ENCODE measurements at places on chromosomes 2 and 18.

- no peak for DNase-seq
Observed at GRCh38 chr2:238483656-238484055, 56.9 kb downstream of the ASB1 start.

GRCh38 chr18:75344161-75344560, 83.3 kb downstream of the SMIM21 start:
- no peak for DNase-seq

DNA sequence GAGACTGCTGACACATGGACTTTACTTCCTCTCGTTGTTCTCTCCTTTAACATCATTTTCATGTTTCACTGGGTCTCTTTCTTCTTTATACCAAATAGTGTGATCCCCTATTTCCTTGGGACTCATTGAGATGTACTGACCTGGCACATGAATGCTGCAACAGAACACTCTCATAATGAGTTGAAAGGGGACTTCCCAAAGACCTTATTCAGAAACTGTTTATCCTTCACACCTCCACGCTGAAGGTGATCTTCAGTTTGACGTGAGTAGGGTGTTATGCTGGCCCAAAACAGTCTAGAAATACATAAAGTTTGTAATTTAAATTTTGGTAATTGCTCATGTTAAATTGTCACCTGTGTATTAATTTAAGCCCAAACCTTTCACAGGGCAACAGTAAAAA, 1096.8 kb upstream of the GYPC start:
- no peak for DNase-seq

DNA sequence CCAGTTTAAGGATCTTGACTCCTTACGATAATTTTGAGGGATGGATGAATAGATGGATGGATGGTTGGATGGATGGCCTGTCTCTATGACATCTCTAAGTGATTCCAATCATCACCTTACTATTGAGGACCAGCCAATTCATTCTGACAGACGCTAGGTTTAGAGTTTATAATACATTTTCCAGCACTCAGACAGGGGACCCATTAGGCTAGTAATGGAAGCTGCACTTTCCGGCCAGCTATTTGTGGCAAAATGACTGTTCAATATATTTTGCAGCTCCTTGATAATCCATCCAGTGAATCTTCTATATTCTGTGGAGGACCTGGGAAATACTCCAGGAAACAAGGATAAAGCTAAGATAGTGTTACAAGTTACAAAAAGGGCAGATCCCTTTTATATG, 262.9 kb downstream of the TDRD15 start:
- no peak for DNase-seq

GRCh38 chr2:167380094-167380493, 491.8 kb downstream of the XIRP2 start:
- DNase-seq, result no peak

GRCh38 chr2:173086518-173087213, 11.0 kb downstream of the MAP3K20 start:
- no peak for DNase-seq

- no peak for DNase-seq
Observed at GRCh38 chr2:33785201-33786106, 186.4 kb upstream of the FAM98A start.

DNA sequence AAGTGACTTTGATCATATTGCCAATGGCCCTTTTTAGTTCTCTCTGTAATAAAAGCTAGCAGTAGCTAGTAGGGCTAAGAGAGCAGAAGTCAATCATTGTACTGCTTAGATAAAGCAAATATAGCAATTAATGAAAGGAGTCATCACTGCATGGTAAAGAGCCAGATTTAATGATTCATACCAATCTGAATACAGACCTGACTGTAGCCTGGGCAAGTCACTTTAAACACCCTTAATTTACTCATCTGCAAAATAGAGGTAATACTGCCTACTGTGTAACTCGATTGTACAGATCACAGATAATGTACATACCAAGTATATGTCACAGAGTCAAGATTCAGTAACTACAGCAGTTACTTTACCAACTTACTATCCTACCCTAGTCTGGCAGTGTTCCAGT, 63.6 kb downstream of the ASXL2 start:
- no peak for DNase-seq

GRCh38 chr2:41853427-41854191, 194.2 kb upstream of the PKDCC start:
- DNase-seq, result peak; percentile 44

GRCh38 chr2:84823788-84824187, 57.1 kb downstream of the TRABD2A start:
- DNase-seq, result no peak

- DNase-seq, result no peak
Observed at GRCh38 chr2:98759827-98760625, 29.1 kb upstream of the MGAT4A start.

- DNase-seq, result no peak
Observed at GRCh38 chr18:34258176-34258575, 33.5 kb upstream of the NOL4 start.

- DNase-seq, result no peak
Observed at GRCh38 chr2:121004950-121005349, 269.3 kb downstream of the GLI2 start.

Measured in large intestine (tissue), 12 donors.